ENCODE measurements at places on chromosomes 6 and 20.

- ATAC-seq, result no peak
Measured at GRCh38 chr6:27847706-27848105, 64.5 kb downstream of the OR2B2 start.

GRCh38 chr6:113679051-113679450 is 178.1 kb upstream of the MARCKS start:
- ATAC-seq, result no peak

DNA sequence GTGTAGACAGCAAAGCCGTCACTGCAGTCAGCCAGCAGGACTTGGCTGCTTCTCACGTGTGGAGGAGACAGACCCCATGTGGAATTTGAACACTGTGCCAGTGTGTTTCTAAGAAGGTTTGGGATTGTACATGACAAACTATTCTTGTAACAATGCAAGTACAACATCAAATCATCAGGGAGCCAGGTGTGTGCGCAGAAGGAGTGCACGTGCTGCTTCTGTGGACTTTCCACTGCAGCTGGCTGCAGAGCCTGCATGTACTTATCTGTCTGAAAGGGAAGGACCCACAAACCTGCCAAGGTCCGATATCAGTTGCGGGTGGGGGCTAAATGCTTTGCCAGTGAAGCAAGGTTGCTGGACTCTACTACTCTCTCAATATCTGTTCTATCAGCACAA is 211.6 kb downstream of the WDR27 start:
- no peak for ATAC-seq

DNA sequence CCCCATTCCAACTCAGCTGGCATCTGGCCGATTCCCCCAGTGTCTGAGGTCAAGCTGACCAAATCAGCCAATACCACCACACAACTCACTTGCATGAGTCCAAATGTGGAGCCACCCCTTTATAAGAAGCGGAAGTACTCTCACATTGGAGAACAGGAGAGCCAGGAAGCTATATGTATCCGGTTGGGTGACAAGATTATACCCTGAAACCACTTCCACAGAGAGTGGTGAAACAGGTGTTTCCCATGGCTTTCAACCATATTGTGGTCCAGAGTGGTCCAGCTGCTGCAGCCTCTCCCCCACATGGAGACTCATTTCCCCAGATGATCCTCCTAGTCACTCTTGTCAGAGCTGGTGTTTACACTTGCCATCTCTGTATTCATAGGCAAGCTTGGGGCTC is 24.0 kb upstream of the SERINC1 start:
- no peak for ATAC-seq

DNA sequence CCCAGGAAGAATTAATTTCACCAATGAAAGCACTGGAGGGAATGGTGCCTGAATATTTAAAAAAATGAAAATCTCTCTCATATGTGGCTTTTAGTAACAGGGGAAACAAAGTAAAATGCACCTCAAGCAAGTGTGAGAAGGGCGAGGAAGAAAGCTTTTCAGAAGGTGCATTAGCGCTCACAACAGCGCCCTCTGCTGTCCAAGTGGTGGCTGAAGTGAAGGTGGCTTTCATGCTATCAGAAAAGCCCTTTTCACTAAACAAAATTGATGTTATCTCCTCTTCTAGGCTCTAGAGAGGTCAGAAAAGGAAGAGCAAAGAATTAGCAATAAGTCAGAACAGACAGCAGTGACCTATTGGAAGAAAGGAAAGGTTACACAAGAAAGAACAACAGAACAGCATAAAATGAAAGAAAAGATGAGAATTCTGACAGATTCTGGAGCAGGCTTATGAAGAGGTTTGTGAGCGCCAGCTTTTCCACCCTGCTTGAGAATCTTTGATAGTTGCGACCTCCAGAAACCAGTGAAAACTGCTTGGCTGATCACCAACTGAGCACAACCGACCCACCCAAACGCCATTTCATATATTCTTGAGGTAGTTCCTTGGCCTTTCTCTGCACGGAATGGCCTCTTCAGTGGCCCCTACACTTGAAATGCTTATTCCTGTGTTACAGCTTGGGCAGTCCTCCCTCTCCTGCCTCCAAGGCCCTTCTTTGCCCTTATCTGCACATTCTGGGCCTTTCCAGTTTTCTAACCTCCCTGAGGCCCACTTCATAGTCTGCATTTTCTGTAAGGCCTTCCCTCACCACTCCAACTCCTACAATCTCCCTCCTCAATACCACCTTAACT is 45.3 kb downstream of the SMLR1 start:
- ATAC-seq, result peak; percentile 49

DNA sequence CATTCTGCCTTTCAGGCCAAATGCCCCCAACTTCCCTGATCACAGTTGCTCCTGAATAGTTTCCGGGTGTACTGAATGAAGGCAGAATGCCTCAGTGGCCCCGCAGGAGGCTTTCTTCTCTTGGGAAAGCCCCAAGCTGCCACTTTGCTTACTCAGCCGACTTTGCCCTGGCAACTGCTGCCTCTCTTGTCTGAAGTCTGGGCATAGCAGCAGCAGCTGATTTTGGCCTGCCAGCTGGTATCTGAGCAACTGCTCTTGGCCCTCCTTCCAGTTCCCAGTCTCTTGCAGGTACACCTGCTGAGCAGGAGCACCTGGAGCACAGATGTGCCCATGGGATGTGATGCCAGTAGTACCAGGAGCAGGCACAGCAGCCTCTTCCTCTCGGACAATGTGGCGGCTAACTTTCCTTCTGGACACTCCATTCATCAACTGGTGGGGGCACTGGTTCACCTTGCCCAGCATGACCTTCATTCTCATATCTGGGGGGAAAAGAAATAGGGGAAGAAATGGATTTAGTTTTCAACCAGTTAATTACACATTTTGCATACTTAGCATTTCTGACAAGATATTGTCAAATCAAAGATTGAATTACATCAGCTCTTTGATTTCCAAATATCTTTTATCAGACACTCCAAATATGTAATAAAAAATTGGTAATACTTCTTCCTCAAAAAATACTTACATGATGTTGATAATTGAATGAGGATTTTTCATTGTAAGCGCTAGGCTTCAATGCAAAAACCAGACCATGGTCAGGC is 468.2 kb downstream of the PKHD1 start:
- ATAC-seq, result no peak

All from motor neuron (in vitro differentiated cells).